Endothelial cell (in vitro differentiated cells): ENCODE measurements at places on chromosomes 12 and 14. TPM values are rescaled to one million over a fixed set of nuclear protein-coding genes. Genes with fewer than 3 reads are reported as not detected.
A peak's percentile ranks its signal among the peaks of the same experiment; 100 is the strongest.

The STXBP6 gene
- total RNA-seq = 0.51 TPM

The OXA1L gene
- 168 TPM for total RNA-seq

The CCDC197 gene
- total RNA-seq = not detected

The SMIM41 gene
- total RNA-seq = not detected

The KRT86 gene
- not detected for total RNA-seq

The IL25 gene
- total RNA-seq = not detected

DNA sequence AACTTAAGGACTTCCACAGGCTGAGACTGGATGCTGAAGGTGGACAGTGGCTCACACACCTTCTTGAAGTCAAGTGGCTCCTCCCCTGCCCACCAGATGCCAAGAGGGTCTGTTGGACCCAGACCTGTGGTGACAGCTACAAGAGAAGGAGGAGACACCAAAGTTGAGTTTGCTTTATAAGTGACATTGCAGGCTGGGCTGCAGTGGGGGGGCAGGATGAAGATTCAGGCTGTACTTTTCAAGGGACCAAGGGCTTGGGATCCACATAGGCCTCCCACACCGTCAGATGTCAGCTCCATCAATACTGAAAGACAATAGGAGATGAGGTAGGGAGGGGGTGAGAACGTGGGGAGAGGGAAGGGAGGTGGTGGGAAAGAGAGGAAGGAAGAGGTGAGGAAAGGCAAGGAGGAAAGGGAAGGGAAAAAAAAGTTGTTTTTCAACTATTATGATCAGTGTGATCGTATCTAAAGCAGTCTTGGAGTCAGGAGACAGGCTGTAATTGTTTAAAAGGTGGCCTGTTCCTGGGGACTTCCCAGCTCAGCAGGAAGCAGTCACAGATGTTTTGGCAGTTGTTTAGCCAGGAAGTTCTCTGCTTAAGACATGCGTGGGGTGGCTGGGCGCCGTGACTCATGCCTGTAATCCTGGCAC is 84.1 kb upstream of the RESF1 start:
- peaks cover 16% of the 10 kb centered on the region for H3K27me3 ChIP-seq
- no peak overlapping the region for H3K4me3 ChIP-seq
- H3K36me3 ChIP-seq = peaks cover 26% of the 10 kb centered on the region
- peak overlapping the region; percentile 86 for H3K27ac ChIP-seq
- DNase-seq = peak; percentile 9
- H3K4me1 ChIP-seq = peaks cover 28% of the 10 kb centered on the region

DNA sequence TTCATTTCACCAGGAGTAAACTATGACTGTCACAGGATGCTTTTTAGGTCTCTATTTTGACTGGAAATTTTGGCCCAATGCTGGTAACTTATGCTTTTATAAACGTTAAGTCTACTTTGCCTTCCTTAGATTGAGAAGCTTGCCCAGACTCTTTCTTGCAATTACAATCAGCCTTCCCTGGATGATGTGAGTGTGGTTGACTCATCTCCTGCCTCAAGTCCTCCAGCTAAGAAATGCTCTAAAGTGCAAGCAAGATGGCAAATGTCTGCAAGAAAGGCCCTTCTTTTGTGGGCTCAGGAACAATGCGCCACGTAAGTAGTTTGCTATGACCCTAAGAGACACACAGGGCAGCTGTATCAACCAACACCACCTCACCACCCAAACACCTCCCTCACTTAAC is 96.9 kb downstream of the SYNE2 start:
- peaks cover 2% of the 10 kb centered on the region for H3K27me3 ChIP-seq
- no peaks in the 10 kb centered on the region for H3K36me3 ChIP-seq
- no peak for DNase-seq
- no peak overlapping the region for H3K4me3 ChIP-seq
- peaks cover 7% of the 10 kb centered on the region for H3K4me1 ChIP-seq

DNA sequence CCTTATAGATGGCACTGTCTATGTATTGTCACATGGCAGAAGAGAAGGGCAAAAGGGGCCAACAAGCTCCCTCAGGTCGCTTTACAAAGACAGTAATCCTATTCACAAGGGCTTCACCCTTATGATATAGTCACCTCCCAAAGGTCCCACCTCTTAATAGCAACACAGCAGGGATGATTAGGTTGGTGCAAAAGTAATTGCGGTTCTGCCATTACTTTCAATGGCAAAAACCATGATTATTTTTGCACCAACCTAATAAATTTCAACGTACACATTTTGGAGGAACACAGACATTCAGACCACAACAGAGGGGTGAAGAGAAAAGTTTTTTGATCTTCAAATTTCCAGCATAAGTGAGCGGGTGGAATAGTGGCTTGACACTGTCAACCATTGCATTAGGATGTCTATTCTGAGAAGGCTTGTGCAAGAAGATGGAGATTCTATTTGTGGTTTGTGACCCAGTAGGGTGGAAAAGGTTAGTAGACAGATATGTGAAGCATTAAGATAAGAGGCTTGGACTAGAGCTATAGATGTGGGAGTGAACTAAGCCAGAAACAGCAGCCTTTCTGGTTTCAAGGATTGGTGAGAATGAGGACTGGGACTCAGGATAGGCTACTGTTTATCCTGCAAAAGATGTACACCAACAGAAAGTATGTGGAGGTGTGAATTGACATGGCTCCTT is 75.5 kb upstream of the CPSF6 start:
- no peaks in the 10 kb centered on the region for H3K27me3 ChIP-seq
- no peak overlapping the region for H3K27ac ChIP-seq
- no peaks in the 10 kb centered on the region for H3K4me1 ChIP-seq

DNA sequence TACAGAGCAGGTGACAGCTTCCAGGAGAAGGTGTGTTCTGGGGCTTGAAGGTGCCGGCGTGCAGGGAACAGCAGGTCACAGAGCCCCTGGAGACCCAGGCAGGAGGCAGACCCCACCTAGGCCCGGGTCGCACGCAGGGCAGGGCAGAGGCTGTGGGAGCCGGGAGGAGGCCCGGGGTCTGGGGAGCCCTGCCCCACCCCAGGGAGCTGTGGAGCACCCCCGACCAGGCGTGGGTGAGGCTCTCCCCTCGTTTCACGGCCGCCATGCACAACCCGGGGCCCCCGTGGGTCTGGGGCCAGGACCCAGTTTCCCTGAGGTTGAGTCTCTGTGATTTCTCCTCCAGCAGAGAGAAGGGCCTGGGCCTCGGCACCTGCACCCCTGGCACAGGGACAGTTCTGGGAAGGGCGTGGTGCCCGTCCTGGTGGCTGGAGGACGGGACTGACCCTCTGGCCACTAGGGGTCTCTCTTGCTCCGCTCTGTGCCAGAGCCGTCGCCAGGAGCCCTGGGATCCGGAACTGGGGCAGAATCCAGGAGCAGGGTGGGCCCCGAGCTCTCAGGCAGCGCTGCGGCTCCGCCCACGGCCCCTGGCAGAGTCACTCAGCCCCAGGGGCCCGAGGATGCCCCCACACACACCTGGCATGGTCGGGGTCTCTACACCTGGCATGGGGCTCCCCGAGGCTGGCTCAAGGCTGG is 75.2 kb upstream of the FBRSL1 start:
- H3K36me3 ChIP-seq = no peaks in the 10 kb centered on the region
- peak; percentile 88 for DNase-seq
- no peaks in the 10 kb centered on the region for H3K4me1 ChIP-seq
- H3K4me3 ChIP-seq = no peak overlapping the region

- no peak overlapping the region for H3K27ac ChIP-seq
- H3K36me3 ChIP-seq = peaks cover 8% of the 10 kb centered on the region
- no peak for DNase-seq
- H3K4me1 ChIP-seq = peaks cover 4% of the 10 kb centered on the region
- H3K4me3 ChIP-seq = peak overlapping the region; percentile 2
- peaks cover 12% of the 10 kb centered on the region for H3K27me3 ChIP-seq
Measured at GRCh38 chr14:64729386-64730060, 25.3 kb downstream of the PLEKHG3 start.

DNA sequence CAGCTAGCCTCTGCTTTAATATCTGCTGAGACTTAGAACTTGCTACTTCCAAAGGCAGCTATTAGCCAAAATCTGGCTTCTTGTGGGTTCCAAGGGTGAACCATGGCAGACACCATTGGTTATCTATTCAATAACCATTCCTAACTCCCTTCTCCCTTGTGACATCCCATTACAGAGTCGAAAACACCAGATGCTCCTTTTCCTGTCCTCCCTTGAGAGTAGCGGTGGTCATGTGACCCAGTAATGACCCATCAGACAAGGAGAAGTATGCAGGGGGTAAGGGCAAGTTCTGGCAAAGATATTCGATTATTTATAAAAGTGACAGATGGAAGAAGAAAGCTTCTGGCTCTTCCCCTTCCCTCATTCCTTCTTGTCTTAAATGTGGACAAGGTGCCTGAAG is 20.1 kb downstream of the TGFB3 start:
- no peak for DNase-seq
- peaks cover 11% of the 10 kb centered on the region for H3K36me3 ChIP-seq
- peaks cover 2% of the 10 kb centered on the region for H3K4me1 ChIP-seq
- H3K27me3 ChIP-seq = peaks cover 2% of the 10 kb centered on the region
- no peak overlapping the region for H3K27ac ChIP-seq
- H3K4me3 ChIP-seq = no peak overlapping the region

DNA sequence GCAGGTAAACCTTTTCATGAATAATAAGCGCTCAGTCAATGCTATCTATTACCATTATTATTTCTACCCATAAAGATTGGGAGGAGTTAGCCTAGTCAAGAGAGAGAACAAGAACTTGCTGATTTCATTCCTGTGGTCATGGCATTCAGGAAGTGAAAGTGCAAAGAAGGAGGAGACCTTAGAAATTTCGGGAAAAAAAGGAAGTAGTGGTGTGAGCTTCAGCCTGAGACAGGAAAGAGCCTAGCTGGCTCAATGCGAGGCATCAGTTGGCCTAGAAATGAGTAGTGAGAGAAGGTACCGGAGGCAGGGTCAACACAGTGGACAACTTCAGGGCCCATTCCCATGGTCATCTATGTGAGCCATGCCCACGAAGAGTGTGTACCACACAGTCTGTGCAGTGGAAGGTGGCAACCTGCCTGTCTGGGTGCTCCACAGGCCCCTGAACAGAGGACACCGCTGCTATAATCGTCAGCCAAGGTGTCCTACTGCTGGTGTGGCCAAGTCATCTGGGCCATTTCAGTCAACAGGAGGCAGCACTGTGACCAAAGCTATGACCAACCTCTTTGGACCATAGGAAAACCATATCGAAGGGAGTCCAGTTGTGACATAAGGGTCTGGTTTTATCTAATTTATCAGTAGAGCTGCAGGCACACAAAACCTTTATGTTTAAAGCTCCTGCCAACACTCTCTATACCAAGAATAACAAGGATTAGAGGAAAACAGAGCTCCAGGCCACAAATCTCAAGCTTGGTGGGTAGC is 16.2 kb upstream of the STON2 start:
- no peak for DNase-seq
- peaks cover 4% of the 10 kb centered on the region for H3K27me3 ChIP-seq
- H3K4me1 ChIP-seq = peaks cover 11% of the 10 kb centered on the region
- no peak overlapping the region for H3K4me3 ChIP-seq

GRCh38 chr12:97151481-97151880 is 244.4 kb downstream of the NEDD1 start:
- H3K4me3 ChIP-seq = no peak overlapping the region
- H3K27ac ChIP-seq = no peak overlapping the region
- no peaks in the 10 kb centered on the region for H3K27me3 ChIP-seq

- no peak overlapping the region for H3K4me3 ChIP-seq
- no peak overlapping the region for H3K27ac ChIP-seq
- peaks cover 4% of the 10 kb centered on the region for H3K36me3 ChIP-seq
- H3K4me1 ChIP-seq = no peaks in the 10 kb centered on the region
Measured at GRCh38 chr14:21704338-21704737, 30.7 kb upstream of the OR4E1 start.

- no peak overlapping the region for H3K4me3 ChIP-seq
- no peaks in the 10 kb centered on the region for H3K36me3 ChIP-seq
- peaks cover 21% of the 10 kb centered on the region for H3K4me1 ChIP-seq
- no peak overlapping the region for H3K27ac ChIP-seq
- no peaks in the 10 kb centered on the region for H3K27me3 ChIP-seq
- DNase-seq = no peak
Measured at GRCh38 chr12:124077701-124078100, 104.7 kb downstream of the ZNF664 start.

- peaks cover 14% of the 10 kb centered on the region for H3K36me3 ChIP-seq
- no peak for DNase-seq
- no peak overlapping the region for H3K4me3 ChIP-seq
- H3K27me3 ChIP-seq = no peaks in the 10 kb centered on the region
- H3K4me1 ChIP-seq = no peaks in the 10 kb centered on the region
- no peak overlapping the region for H3K27ac ChIP-seq
Measured at GRCh38 chr12:101924618-101925017, 47.2 kb downstream of the DRAM1 start.

DNA sequence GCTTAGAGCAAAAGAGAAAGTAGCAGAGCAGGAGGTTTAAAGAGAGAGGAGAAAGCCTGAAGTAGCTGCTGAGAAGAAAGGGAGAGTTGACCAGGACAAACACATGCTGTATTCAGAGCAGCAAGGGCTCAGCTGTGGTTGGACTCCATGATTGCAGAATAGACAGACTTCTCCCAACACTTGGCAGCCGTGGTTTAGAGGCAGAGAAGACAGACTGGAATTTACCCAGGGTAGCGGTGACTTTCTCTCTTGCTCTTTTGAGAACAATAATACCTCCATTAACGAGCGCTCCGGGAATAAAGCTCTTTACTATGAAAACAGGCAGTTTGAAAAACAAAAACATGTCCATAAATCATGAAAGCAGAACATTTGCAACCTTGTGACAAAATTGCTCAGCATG is 21.4 kb upstream of the IGF1 start:
- H3K4me3 ChIP-seq = no peak overlapping the region
- H3K27ac ChIP-seq = no peak overlapping the region
- H3K4me1 ChIP-seq = peaks cover 13% of the 10 kb centered on the region

GRCh38 chr12:87469295-87469694 is 559.9 kb downstream of the C12orf50 start:
- no peak for DNase-seq
- H3K27ac ChIP-seq = no peak overlapping the region
- no peaks in the 10 kb centered on the region for H3K4me1 ChIP-seq
- H3K4me3 ChIP-seq = no peak overlapping the region

- no peaks in the 10 kb centered on the region for H3K36me3 ChIP-seq
- DNase-seq = no peak
- no peak overlapping the region for H3K27ac ChIP-seq
- no peaks in the 10 kb centered on the region for H3K4me1 ChIP-seq
- H3K27me3 ChIP-seq = peaks cover 6% of the 10 kb centered on the region
Measured at GRCh38 chr12:127260531-127260930, 1006.4 kb upstream of the TMEM132C start.

DNA sequence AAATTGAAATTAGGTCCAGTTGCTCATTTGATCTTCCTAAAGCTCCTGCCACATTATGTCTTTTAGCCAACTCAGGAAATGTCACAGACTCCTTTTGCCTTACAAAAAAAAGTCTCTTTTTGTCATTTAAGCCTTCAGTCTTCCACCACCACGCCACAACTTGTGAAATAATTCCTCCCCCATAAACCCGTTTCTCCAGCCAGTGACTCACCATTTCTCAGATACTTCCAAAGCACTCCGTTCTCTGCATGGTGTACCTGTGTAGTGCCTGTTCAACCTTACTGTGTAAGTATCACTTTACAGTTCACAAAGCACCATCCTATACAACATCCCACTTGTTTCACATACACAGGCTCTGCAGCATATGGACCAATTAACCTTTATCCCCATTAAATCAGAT is 139.5 kb upstream of the AEBP2 start:
- no peak for DNase-seq
- peaks cover 3% of the 10 kb centered on the region for H3K36me3 ChIP-seq
- peaks cover 4% of the 10 kb centered on the region for H3K27me3 ChIP-seq
- peak overlapping the region; percentile 2 for H3K27ac ChIP-seq
- no peak overlapping the region for H3K4me3 ChIP-seq
- H3K4me1 ChIP-seq = no peaks in the 10 kb centered on the region

- DNase-seq = no peak
- no peak overlapping the region for H3K27ac ChIP-seq
- H3K4me3 ChIP-seq = no peak overlapping the region
- H3K4me1 ChIP-seq = peaks cover 26% of the 10 kb centered on the region
Measured at GRCh38 chr14:68695326-68695768, 97.5 kb downstream of the ZFP36L1 start.
